ENCODE measurements at places on chromosomes 2 and 18.
A peak's percentile ranks its signal among the peaks of the same experiment; 100 is the strongest.

DNA sequence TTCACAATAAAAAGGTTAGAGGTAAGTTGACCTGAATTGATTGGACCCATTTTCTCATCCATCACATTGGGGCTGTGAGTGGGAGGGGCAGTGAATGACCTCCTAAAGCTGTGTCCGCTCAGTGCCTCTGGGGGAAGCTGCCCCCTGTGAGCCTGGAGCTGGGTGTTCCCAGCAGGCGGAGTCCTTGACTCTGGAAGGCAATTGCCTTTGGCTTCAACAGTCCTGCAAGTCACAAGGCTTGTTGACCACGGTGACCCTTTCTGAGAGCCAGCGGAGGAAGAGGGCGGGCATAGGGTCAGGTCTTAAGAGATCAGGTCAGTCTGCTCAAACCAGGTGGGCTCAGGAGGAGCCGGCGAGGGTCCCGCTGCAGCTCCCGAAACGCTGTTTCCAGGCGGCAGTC, 1.1 kb upstream of the CIDEA start:
- DNase-seq: no peak

GRCh38 chr2:163466331-163467250, 269.2 kb downstream of the FIGN start:
- no peak for DNase-seq

DNA sequence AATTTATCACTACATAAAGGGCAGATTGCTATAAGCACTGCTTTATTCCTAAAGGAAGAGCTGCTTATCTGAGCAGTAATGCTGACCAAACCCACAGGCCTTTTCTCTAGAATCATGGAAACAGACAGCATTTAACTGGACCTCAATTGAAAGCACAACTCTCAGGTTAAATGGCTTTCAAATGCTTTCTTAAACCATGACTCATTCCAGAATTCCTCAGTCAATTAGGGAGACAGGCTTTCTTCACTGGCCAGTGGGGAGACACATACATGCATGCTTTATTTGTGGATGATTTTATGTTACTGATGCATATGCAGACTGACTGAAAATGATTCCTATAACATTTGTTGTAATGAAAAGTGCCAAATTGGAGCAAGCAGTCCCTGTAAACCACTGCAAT, 114.6 kb downstream of the ACVR1 start:
- no peak for DNase-seq

DNA sequence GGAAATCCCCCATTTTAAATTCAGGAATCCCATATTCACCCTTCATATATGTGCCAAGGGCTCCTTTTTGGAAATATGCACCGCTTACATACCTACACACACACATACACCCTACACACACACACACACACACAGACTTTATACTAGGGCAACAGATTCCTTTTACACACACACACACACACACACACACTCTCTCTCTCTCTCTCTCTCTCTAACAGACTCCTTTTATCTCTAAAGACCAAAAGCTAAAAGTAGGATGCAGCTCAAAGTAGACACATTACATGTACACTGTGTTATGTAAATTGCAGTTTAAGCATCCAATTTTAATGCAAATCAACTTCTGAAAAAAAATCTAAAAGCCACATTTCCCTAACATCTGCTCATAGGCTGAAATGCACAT, 130.9 kb upstream of the CAPN13 start:
- no peak for DNase-seq

DNA sequence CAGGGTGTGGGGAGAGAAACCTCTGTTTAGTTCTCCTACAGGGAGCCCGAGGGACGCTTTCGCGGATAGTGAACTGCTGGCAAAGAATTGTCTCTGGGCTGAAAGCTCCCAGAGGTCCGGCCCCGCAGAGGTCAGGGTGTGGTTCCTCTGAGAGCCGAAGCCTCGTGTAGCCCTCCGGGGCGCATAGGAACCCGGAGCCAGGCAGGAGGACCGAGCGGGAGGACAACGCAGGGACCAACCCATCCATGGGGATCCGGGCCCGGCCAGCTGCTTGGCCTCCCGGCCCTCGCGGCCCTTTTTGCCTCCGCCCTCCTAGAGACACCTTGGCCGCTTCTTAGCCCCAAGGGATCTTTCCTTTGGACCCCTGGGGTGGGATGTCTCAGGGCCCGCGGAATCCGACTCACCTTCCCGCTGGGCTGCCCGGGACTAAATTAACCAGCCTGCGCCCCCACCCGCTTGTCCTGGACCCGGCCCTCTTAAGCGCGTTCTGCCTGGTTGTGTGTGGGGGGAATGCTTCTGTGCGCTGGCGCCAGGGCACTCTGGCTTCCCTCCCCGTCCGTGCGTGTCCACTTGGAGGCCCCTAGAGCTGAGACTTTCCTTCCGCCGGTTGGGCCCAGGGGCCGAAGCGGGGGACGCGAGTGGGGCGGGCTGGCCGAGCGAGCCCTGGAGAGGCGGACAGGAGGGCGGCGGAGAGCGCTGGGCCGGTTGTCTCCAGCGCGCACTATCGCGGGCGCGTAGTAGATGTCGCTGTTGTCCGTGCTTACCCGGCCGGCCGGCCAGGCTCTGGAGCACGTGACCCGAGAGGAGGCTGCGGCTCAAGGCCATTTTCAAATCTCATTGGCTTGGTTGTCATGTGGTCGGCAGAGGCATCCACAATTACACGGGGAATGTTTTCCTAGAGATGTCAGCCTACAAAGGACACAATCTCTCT, at the start of gene HOXD10:
TSS of gene HOXD10 (plus strand) at position 896 of the 931 bp plus-strand sequence. CDS start 56 bp downstream, outside the sequence.
- DNase-seq: no peak

GRCh38 chr2:113212245-113213060, 38.7 kb downstream of the PSD4 start:
- DNase-seq: no peak

DNA sequence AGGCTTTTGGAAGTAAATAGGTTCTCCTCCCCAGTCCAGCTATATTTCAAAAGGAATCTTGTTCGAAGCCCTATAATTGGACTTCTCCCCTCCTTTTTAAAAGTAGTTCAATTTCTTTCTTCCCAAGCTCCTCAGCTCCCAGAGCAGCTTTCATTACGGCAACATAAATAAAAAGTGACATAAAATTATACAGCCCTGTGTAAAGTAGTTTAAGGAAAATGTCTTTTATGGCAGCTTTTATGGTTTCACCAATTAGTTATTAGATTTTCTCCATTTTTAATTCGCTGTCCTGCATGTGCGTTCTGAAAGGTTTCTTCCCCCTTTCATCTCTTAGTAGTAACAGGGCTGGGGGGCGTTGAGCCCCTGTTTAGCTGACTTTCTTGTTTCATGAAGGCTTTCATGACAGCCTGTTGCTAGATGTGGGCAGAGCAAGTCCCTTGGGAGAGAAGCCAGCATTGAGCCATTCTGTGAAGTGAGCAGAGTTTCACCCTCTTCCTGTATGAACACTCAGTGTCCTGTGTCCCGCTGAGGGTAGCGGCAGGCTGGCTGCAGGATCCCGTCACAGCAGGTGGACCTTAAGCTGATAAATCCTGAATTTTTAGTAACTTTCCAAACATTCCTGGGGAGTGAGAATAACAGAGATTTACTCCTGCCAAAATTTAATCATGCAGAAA, 229.7 kb upstream of the SPRED2 start:
- DNase-seq: no peak

DNA sequence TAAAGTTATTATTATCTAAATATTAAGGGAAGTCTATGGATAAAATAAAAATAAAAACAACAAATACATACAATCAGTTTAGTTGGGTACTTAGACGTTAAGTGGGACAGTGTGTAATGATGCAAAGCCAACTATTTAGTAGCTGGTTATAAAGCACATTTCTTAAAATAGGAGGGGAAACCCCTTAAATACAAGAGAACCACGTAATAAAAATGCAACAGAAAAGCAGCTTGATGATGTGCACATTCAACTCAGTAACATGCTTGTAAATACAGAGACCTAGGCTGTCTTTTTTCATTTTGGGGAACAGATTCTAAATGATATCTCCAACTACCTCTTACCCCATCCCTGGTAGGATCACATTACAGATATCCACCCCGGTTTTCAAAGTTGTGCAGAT, 134.3 kb upstream of the AQP4 start:
- DNase-seq: no peak

DNA sequence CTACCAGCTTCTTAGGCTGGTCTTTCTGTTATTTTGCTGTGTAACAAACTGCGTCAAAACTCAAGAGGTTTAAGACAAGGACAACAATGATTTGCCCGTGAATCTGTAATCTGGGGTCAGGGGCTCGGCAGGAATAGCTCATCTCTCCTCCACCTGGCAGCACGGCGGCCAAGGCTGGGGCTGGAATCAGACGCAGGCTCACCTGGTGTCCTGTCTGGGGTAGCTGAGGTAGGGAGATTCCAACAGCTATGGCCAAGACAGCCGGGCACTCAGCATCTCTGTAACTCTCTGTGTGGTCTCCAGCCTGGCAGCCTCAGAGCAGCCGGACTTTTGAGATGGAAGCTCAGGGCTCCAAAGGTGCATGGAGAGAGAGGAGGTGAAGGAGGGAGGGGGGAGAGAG, 42.3 kb downstream of the DNER start:
- no peak for DNase-seq

GRCh38 chr2:97723156-97724072, 10.0 kb downstream of the ZAP70 start:
- DNase-seq: no peak

- no peak for DNase-seq
These were observed 28.2 kb upstream of the NARS1 start for GRCh38 chr18:57649556-57650500.

DNA sequence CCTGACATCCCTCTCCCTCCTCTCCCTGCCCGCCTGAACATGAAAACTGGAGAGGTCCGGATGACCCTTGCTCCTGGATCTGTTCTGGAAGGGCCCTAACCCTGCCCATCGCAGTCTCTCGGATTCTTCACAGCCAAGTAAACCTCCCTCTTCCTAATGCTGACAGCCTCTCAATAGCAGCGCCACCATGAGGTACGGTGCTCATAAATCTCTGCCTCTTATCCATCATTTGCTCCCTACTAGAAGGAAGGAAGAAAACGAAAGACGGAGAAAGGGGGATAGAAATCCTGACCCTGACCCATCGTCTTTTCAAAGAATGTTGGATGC, 257.9 kb downstream of the BCL11A start:
- no peak for DNase-seq

DNA sequence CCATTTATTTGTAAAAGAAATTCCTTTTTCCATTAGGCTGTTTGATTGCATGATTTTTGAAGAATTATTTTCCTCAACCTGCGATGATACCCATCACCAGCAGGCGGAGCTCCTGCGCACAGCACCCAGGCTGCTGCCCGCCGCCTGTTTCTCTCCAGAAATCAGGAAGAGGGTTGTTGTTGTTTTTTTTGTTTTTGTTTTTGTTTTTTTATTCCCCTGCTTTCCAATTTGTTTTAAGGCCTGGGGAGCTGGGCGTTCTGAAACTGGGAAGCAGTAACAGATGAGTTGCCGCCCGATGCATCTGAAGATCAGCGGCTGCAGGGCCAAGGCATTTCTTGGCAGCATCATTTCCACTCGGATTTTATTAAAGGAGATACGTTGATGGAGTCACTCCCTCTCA, 132.1 kb downstream of the MBP start:
- peak; percentile 58 for DNase-seq

DNA sequence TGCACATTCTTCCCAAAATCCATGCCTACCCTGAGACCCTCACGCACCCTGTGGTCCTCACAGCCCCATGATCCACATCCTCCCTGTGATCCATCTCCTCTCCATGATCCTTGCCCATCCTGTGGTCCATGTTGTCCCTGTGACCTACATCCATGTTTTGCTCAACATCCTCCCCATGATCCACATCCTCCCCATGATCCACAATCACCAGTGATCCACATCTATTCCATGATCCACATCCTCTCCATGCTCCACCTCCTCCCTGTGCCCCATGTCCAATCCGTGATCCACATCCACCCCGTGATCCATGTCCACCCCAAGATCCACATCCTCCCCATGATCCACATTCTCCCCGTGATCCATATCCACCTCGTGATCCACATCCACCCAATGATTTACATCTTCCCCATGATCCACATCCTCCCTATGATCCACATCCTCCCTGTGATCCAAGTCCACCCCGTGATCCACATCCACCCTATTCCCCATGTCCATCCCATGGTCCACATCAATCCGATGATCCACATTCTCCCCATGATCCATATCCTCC, 281.2 kb downstream of the MYCN start:
- DNase-seq: no peak

- DNase-seq: no peak
These were observed 8.0 kb downstream of the CTDSP1 start for GRCh38 chr2:218407717-218408116.

DNA sequence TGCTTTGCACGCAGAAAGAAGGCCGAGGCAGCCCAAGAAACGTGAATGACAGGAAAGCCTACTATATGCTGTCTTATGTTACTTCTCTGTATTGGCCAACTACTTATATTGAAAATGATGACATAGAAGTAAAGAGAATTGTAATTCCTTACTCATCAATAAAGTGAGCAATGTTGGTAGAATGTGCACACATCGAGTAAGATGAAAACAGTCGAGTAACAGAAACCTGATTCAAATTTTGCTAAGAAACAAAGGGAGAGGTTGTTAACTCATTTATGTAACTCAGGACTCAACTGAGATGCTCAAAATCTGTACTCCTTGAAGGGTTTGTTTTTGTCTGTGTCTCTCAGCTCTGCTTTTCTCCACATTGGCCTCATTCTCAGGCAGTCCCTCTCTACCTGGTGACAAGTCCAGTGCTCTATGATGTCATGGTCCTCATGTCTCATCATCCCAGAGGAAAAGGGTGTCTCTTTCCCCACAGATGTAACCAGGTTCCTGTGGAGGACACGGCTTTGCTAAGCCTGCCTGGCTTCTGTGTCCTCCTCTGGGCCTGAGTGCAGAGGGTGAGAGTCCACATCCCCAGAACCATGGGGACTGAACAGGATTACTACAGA, 30.3 kb upstream of the CCDC93 start:
- DNase-seq: no peak

DNA sequence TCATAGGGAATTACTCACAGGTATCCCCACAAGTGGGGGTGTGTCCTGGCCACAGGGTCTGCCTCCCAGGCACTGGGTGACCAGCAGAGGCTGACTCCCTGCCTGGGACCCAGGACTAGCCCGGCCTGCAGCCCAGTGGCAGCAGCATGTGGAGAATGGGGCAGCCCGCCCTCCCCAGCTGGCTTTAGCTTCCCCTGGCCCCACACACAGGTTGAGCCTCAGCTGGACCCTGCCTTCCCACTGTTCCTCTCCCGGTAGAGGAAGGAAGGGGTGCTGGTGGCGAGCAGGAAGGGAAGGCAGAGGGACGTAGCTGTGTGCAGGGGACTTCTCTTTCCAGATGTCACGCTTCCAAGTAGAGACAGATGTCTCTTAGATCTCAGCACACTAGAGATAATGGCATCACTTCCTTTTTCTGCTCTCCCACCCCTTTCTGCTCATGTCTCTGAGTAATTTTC, 51.4 kb downstream of the EMILIN2 start:
- no peak for DNase-seq

GRCh38 chr2:163751696-163752095, 15.9 kb upstream of the FIGN start:
- DNase-seq: no peak

GRCh38 chr18:34544930-34545329, 165.2 kb upstream of the DTNA start:
- DNase-seq: no peak

- peak; percentile 10 for DNase-seq
These were observed 13.2 kb upstream of the SERTAD2 start for GRCh38 chr2:64666810-64667438.

- no peak for DNase-seq
These were observed 1.2 kb upstream of the EN1 start for GRCh38 chr2:118848381-118849225.

GRCh38 chr2:86608832-86609410, 14.7 kb downstream of the RNF103 start:
- no peak for DNase-seq

All from CD4-positive, alpha-beta T cell treated with Interleukin-2 at 100 ng/mL for 4 hours (primary cell).